ENCODE measurements at places on chromosomes 16 and 17. TPM values are rescaled to one million over a fixed set of nuclear protein-coding genes. Genes with fewer than 3 reads are reported as not detected.

DNA sequence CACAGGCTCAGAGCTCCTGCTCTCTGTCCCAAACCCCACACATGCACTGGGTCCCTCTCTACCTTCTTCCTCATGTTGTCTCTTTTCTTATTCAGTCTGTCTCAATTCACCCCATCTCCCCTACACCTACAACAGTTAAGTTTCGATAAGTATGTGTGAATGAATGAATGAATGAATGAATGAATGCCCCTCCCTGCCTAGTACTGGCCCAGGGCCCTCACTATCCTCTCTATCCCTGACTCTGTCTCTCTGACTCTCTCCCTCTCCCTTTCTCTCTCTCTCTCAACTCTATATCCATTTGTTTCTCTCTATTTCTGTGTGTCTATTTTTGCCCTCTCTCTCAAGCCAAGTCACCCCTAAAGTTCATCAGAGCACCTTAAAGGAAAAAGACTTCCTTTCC lies 6.7 kb upstream of the KRT9 start:
- no peak for DNase-seq

GRCh38 chr16:46896314-46896968 lies 12.3 kb downstream of the GPT2 start:
- no peak for DNase-seq

- no peak for DNase-seq
Observed at GRCh38 chr16:86597880-86598606, 19.7 kb downstream of the FOXL1 start.

- no peak for DNase-seq
Observed at GRCh38 chr16:65124212-65124548, 2.3 kb upstream of the CDH11 start.

The KRTAP16-1 gene
- total RNA-seq: not detected

The PYY gene
- total RNA-seq: not detected

- DNase-seq: no peak
Observed at GRCh38 chr17:75499313-75500022, 15.9 kb downstream of the CASKIN2 start.

GRCh38 chr17:80689129-80689619 lies 144.5 kb downstream of the RPTOR start:
- DNase-seq: no peak

DNA sequence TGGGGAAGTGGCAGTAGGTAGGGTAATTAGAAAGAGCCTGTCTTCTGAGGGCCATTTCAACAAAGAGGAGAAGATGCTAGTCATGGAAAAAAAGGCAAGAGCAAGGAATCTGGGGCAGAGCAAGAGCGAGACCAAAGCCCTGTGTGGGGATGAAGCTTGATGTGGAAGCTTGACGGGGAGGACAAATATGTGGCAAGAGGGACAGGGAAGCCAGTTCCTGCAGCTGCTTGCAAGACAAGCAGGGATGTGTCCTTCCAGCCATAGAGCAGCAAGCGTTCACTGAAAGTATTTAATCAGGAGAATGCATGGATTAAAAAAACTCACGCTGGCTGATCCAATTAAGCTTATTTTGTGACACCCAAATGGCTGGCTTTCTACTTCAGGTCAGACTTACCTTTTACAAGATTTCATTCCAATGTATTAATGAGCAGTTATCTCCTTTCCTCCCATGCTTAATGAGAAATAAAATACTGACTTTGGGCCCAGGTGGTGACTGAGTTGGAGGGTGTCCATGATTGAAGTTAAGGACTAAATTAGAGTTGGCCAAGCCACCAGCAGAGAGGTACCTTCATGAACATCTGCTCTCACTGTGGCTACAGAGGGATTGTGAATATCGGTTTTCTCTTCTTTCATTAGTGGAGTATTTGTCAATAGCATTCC lies 76.8 kb downstream of the ABCA8 start:
- DNase-seq: no peak

GRCh38 chr17:78130437-78131101 lies at the start of gene TMC8:
Gene TMC8, plus strand, starts transcription at chr17:78130771. Its CDS starts 818 bp downstream, at chr17:78131589.
- DNase-seq: peak; percentile 13

GRCh38 chr16:65545413-65545956 lies 423.6 kb upstream of the CDH11 start:
- DNase-seq: no peak

The FMNL1 gene
- 5.2 TPM for total RNA-seq

The VAT1L gene
- total RNA-seq: 0.33 TPM

The QRICH2 gene
- total RNA-seq: 1.6 TPM

The CD79B gene
- not detected for total RNA-seq

The ZG16B gene
- total RNA-seq: not detected

DNA sequence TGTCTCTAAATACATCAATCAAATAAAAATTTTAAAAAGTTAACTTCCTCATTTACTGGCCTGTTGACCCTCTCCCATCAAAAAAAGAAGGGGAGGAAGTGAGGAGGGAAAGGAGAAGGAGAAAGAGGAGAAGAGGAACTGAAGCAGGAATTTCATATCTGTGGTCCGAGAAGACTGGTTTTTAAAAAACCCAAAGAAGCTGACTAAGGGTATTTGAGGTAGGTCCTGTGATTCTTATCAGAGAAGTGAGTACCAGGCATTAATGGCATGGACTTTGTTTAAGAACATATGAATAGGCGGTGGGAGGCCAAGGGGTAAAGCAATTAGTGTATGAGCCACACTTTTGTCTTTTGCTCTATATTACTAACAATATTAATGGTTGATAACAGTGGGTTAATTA lies 2.0 kb downstream of the SLC46A1 start:
- no peak for DNase-seq

DNA sequence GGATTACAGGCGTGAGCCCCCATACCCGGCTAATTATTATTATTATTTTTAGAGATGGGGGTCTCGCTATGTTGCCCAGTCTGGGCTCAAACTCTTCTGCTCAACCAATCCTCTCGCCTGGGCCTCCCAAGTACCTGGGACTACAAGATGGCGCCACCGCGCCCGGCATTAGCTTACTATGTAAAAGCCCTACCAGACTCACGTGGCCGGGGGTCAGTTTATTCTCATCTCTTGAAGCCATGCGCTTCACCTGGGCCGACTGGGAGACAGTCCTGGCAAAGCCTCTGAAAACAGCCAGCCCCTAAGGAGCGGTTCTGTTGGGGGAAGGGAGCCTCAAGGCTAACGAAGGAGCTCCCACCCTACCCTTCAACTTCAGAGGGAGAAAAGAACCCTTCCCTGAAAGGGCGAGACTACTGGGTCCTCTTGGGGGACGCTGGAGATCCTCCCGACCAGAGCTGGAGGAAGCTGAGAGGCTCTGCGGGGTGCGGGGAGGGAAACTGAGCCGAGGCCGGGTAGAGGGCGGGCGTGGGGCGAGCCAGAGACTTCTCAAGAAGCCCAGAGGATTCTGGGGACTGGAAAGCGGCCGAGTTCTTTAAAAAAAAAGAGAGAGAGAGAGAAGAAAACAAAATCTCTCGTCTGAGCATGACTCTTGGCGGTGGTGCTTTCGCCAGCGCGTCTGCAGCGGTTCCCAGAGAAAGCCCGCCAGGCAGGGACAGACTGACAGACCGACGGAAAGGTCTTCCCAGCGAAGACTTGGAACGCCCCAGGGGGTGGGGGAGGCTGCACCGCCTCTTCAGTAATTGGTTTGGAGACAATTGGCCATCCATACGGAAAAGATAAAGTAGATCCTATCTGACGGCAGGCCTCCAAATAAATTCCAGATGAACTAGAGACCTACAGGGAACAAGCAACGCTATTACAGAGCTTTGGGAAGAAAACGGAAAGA lies 5.6 kb upstream of the TUBG2 start:
- peak; percentile 78 for DNase-seq

DNA sequence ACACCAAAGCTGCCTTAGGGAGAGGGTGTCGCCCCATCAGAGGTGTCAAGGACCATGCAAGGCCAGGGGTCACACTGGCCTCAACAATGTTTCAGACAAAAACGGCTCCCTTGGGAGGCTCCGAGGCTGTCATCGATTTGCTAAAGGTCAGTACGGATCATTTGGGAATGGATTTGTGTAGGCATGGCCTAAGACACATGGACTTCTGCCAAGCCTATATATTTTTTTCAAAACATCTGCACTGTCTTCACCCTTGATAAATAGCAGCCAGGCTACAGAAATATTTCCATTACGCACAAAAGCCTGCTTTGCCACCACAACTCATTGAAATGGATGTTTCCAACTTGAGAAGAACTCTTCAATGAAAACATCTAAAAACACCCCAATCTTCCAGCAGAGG lies 10.3 kb downstream of the CUEDC1 start:
- DNase-seq: no peak

- no peak for DNase-seq
Observed at GRCh38 chr16:68367030-68367429, 56.2 kb downstream of the PRMT7 start.

The PIPOX gene
- total RNA-seq: not detected

DNA sequence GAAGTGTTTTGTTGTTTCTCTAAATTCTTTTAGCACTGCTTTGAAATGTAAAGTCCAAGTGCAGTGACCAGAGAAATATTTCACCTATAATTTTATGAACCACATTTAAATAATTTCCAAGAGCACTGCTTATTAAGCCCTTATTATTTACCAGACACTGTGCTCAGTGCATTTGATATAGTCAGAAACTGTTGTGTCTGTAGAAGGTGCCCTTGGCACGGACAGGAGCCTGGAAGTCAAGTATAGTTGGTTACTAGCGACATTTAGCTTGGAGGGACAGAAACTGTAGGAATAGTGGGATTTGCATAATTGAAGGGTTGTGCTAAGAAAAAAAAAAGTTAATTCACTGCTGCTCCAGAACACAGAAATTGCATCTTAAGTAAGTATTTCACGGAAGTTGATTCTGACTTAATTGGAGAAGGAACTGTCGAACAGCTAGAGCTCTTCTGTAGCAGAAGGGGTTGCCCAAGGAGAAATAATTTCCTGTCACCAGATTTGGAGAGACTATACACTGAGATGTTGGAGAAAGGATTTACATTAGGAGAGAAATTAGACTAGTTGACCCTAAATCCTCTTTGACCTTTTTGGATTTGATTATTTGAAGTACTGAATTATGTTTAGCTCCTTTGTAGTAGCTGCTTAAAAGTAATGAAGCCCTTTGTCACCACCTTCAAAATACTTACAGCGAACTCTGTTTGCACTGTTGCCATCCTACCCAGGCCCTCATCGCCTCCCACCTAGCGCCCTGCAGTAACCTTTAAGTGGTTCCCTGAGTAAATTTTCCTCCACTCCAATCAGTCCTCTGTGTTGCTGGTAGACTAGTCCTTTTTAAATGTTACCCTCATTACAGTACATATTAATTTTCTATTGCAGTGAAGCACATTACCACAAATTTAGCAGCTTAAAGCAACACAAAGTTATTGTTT lies 25.6 kb downstream of the COX10 start:
- DNase-seq: no peak

- no peak for DNase-seq
Observed at GRCh38 chr16:67917140-67917851, 14.4 kb downstream of the CTRL start.

DNA sequence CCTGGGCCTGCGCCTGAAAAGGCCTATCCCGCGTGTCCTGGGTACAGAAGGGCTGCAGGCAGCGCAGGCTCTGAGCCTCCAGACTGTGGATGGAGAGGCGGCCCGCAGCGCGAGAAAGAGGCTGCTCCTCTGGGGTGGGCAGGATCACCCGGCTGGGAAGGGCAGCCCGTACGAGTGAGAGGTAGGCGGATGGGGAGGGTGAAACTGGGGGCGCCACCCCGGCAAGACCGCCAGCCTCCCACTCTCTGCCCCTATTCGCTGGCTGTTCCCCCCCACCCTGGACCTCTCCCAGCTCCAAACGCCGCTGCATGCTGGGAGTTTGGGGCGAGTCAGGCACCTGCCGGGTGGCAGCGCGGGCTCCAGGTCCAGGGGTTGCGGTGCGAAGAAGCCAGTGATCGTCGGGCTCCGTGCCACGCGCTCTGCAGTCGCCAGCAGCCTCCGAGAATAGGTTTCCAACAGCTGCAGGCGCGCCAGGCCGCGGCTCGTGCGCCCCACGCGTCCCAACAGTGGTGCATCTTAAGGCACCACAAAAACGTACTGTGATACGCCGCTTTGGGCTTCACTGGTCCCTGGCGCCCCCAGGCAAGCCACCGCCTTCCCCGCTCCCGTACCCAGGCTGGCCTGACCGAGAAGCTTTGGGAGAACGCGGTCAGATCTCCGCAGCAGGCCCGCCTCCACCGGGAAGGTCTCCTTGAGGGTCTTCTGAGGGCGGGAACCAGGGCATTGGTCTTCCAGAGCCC lies 1.1 kb downstream of the NOXO1 start:
- peak; percentile 57 for DNase-seq

GRCh38 chr16:65807858-65808257 lies 558.6 kb upstream of the CDH5 start:
- no peak for DNase-seq

GRCh38 chr16:81094771-81095251 lies 1.4 kb downstream of the GCSH start:
- DNase-seq: no peak

DNA sequence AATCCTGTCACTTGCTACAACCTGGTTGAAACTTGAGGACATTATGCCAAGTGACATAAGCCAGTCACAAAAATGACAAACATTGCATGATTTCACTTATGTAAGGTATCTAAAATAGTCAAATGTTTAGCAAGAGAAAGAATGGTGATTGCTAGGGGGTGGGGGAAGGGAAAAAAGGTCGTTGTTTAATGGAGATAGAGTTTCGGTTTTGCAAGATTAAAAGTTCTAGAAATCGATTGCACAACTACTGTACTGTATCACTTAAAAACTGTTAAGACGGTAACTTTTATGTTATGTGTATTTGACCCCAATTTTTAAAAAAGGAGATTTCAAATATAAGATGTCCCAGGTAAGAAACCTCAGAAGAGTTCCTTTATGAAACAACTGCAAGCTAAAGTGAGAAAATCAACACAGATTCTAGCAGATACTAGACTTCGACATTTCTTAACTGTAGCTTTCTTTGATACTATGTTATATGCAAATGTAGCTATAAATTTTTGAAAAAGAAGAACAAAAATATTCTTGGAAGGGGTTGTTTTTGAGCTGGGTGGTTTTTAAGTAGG lies 5.9 kb downstream of the MEOX1 start:
- no peak for DNase-seq

The MYH8 gene
- total RNA-seq: not detected

The SPATA32 gene
- total RNA-seq: 1.0 TPM

DNA sequence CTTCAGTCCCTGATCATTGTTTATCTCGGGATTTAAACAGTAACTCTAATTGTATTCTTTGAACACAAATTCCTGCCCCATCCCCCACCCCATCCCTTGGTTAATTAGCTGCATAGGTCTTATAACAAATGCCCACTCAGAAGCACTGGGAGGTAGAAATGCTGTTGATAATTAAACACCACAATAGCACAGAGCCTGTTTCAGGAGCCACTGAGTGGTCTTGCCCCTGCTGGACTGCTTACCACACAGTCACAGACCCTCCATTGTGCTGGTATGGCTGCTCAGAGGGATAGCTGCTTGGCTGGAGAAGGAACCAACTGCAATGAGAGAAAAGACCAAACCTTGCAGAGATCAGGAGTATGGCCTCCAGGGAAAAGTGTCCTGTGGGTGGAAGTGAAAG lies 214.1 kb downstream of the ANKFN1 start:
- DNase-seq: no peak

DNA sequence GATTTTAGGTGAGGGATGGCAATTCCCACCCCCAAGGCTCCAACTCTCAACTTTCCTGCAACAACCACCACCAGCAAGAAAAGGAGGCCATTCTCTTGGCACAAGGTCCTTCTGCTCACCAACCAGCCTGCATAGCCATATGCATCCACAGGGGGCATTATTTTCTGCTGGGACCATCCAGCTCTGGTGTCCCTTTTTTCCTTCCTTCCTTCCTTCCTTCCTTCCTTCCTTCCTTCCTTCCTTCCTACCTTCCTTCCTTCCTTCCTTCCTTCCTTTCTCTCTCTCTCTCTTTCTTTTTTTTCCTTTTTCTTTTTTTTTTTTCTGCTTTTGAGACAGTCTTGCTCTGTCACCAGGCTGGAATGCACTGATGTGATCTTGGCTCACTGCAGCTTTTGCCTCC lies 21.1 kb upstream of the COX10 start:
- no peak for DNase-seq
